Osteocyte (in vitro differentiated cells): ENCODE measurements at places on chromosomes 6 and 20. TPM values are rescaled to one million over a fixed set of nuclear protein-coding genes. Genes with fewer than 3 reads are reported as not detected.

DNA sequence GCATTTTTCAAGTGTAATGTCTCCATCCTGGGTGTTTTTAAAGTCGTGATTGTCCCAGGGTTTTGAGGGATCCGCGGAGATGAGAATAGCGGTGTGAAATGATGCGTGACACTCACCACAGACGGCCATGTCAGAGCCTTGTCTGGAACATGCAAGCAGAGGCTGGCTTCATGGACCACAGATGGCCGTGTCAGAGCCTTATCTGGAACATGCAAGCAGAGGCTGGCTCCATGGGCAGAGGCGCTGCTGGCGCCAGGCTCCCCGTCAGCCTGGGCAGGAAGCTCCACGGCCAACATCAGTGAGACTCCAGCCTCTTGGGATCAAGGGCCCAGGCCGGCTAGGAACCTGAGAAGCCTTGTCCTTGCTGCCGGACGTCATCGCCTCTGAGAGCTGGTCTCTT is 7.7 kb upstream of the MRGBP start:
- H3K36me3 ChIP-seq: no peaks in the 10 kb centered on the region
- no peak for DNase-seq
- H3K27ac ChIP-seq: no peak overlapping the region
- peaks cover 18% of the 10 kb centered on the region for H3K27me3 ChIP-seq
- H3K4me3 ChIP-seq: no peak overlapping the region

The SLC25A27 gene
- total RNA-seq: 7.6 and 8.2 TPM in 2 replicates

DNA sequence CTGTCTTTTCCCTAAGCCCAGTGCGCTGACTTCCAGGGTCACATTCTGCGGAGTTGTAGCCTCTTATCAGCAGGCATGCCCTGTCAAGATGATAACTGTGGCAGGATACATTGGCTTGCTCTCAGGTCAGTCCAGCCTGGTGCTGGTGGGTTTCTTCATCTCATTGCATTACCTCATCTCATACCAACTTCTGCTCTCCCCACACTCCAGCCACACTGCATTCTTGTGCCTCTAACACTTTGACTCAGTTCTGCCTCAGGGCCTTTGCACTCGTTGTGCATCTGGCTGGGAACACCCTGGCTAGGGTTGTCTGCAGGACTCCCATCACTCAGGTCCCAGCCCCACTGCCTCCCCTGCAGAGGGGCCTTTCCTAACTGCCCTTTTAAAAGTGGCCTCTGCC is 110.3 kb upstream of the BACH2 start:
- peaks cover 14% of the 10 kb centered on the region for H3K4me1 ChIP-seq
- H3K27ac ChIP-seq: no peak overlapping the region
- no peak overlapping the region for H3K4me3 ChIP-seq
- peaks cover 6% of the 10 kb centered on the region for H3K27me3 ChIP-seq

DNA sequence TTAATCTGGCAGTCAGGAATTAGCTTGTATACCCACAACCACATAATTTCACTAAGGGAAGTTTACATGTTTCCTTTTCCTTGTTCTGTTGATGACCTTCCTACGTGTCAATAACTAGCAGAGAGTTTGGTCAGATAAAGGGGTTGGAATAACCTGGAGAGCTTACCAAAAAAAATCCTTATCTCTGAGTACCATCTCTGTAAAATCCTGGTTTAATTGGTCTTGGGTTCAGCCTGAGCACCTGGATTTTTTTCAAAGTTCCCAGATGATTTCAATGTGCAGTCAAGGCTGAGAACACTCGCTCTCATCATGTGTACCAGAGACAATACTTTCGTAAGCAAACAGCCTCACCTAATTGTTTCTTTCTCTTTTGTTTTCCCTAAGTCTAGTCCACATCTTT is 483.8 kb upstream of the FLRT3 start:
- no peak overlapping the region for H3K4me3 ChIP-seq
- H3K27me3 ChIP-seq: peaks cover 2% of the 10 kb centered on the region
- no peak for DNase-seq
- H3K4me1 ChIP-seq: no peaks in the 10 kb centered on the region
- no peak overlapping the region for H3K27ac ChIP-seq
- no peaks in the 10 kb centered on the region for H3K36me3 ChIP-seq

The OR2J3 gene
- not detected in 2 replicates for total RNA-seq

The ZBTB46 gene
- 20.5 and 20.9 TPM in 2 replicates for total RNA-seq

The BTN1A1 gene
- total RNA-seq: not detected in 2 replicates

- DNase-seq: no peak
- H3K27me3 ChIP-seq: no peaks in the 10 kb centered on the region
- no peak overlapping the region for H3K27ac ChIP-seq
- H3K4me3 ChIP-seq: no peak overlapping the region
- peaks cover 4% of the 10 kb centered on the region for H3K4me1 ChIP-seq
Observed at GRCh38 chr20:37808233-37809070, 94.5 kb upstream of the VSTM2L start.
